ENCODE measurements at places on chromosomes 12 and 14.

- no peak for DNase-seq
Observed at GRCh38 chr14:100401792-100402191, 78.7 kb downstream of the SLC25A47 start.

DNA sequence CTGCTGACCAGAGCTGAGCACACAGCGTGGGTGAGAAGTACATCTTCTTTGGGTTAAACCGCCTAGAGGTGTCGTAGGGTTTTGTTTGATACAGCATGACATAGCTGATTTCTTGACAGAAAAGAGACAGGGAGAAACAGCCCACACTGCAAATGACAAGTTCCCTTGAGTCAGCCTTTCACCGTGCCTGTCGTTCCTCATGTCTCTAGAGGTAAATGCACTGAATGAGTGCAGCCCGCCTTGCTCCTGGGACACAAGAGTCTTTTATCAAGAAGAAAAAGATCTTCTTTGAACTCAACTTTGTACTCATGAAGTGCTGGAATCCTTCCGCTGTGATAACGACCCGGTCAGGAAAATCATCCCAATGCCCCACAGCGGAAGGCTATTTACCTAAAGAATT is 77.6 kb downstream of the TMEM132D start:
- no peak for DNase-seq

DNA sequence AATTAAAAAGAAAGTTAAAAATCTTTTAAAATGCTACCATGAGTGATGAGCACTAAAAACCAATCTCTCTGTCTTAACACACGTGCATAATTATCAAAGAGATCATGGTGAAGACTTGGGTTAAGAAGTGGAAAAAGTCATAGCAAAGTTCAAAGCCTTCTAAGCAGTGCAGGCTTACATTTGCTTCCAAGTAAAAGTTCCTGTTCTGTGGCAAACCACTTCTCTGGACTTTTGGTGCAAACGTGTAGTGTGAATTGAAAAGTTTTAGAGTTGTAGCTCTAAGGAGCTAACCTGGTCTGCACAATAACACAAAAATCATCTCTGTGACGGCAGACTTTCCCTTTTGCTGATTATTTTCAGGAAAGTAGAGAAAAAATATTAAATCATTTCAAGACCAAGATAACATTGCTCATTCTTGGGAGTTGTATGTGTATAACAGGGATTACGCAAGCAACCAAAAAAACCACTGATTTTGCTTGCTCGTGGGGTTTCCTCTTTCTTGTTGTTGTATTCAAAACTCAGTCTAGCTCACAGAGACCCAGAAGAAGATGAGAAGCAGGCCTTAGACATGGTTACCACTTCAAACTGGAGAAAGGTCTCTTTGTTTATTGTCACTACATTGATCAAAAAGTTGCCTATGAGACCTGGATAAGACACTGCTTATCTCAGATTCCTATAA is 2.3 kb upstream of the GLIPR1 start:
- DNase-seq, result peak; percentile 78

DNA sequence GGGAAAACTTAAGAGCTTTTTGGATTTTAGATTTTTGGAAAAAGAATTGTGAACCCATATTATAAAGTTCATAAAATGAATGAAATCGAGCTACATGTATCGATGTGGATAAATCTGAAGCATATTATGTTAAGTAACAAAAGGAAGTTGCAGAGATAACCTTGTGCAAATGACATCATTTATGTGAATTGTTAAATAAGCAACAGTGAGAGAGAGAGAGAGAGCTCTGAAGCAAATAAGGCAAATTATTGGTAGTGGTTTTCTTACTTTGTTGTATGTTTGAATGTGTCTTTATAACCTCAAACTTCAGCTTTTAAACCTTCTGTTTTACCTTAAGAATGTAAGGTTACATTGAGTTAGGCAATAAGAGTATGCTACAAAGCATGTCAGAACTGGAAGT is 78.8 kb downstream of the ERC1 start:
- no peak for DNase-seq

DNA sequence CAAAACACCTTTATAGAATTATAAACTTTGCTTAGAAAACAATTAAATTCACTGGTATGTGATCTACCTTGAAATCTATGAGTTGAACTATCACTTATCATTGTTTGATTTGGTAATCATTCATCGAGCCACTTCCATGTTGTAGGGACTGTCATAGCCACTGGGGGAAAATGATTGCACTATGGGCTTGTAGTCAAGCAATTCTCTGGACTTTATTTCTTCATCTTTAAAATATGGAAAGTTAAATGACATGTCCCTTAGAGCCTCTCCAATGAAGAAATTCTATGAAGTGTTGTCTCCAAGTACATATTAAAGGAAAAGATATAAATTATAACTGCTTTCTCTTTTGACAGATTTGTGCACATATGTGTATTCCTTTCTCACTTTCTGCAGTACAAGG is 97.3 kb downstream of the NELL2 start:
- no peak for DNase-seq

DNA sequence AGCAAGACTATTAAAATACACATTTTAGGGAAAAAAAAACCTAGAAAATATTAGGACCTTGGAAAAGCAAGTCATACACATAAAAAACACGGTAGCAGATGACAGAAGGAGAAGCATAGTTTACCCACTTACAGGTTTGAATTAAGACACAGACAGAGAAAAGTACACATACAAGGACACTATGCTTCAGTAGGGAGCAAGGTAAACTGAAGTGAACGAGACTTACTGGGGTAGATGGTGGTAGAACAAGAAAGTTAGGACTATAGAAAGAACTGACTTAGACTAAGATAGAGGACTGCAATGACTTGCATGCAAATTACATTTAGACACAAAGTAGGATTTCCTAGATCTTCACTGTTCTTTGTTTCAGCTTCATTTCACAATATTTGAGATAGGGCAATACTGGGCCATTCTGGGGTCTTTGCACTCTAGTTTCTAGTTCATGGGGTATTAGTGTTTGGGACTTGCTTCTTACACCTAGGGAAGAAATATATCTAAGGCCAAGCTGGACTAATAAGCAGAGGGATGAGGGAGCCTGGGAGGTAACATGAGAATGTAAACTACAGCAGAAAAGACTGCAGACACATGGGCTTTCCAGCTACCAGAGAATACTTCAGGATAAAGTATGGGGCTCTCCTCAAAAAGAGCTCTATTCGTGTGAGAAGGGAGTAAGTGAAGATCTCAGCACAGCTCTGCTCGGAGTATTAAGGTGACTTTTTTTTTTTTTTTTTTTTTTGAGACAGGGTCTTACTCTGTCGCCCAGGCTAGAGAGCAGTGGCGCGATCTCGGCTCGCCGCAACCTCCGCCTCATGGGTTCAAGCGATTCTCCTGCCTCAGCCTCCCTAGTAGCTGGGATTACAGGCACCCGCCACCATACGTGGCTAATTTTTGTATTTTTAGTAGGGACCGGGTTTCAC is 27.7 kb upstream of the STAC3 start:
- DNase-seq, result no peak

GRCh38 chr12:52522346-52523011 is 2.3 kb upstream of the KRT5 start:
- DNase-seq, result no peak

DNA sequence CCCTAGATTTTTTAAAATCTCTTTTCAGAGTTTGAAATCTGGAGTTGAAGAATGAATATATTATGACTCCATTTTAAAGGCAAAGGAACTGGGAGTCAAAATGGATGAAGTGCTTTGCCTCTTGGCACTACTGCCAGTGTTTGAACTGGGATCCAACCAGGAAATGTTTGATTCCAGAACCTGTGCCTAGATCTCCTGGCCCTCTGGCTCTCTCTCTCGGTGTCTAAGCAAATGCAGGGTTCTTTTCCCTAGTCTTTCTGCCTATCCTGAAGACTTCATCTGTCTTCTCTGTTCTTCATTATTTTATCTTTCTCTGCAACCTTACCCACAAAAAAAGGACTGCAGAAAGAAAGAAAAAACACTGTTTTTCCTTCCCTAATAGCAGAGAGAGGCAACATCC is 17.0 kb downstream of the BTG1 start:
- DNase-seq, result no peak

GRCh38 chr14:81990312-81990761 is 456.7 kb upstream of the SEL1L start:
- peak; percentile 22 for DNase-seq

GRCh38 chr12:128619263-128619662 is 204.5 kb downstream of the SLC15A4 start:
- no peak for DNase-seq

DNA sequence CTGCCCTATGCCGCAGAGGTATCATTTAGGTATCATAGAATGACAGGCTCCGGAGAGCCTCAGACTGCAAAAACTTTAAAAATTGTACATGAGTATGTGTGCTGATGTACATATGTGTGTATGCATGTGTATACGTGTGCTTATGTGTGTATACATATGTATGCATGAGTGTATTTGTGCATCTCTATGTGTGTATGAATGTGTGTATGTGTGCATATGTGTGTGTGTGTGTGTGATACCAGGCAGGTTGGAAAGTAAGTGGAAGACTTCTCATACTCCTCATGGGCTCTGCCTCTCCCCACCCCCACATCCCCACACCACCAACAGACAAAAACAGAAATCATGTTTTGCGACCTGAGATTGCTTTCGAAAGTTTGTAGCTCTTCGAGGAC is 621 bp upstream of the TMEM117 start:
- DNase-seq, result no peak

GRCh38 chr14:104390941-104391901 is 188.3 kb upstream of the C14orf180 start:
- DNase-seq, result no peak

GRCh38 chr12:46489951-46490388 is 117.4 kb upstream of the SLC38A2 start:
- DNase-seq, result no peak

DNA sequence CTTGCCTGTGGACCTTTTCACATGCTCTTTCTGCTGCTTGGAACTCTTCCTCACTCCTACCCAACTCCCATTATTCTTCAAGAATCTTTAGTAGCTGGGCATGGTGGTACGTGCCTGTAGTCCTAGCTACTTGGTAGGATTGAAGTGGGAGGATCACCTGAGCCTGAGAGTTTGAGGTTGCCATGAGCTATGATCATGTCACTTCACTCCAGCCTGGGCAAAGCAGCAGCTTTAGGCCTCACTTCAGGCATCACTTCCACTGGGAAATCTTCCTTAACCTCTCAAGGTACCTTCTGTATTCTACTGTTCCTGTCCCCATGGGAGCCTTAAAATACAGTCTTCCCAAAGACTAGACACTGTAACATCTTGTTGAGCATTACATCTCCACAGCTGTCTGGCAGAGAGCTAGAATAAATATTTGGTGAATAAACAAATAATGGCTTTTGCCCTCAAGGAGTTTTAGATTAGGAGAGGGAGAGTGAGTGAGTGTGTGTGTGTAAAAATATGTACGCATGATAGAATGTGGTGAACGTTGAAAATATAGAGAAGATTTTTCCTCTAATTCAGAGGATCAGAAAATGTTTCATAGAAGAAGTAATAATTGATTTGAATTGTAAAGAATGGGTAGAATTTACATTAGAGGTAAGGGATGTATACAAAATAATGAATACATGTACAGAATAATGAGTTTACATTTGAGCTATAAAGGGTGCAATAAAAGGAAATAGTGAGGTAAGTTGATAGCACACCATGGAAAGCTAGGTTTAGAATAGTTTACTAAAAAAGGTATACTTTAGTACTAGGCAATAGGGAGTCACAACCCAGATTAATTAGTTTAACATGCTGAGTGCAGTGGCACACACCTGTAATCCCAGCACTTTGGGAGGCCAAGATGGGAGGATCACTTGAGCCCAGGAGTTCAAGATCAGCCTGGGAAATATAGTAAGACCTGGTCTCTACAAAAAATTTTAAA is 29.2 kb upstream of the BMAL2 start:
- no peak for DNase-seq

GRCh38 chr12:110858848-110859247 is 12.1 kb downstream of the CCDC63 start:
- no peak for DNase-seq

GRCh38 chr12:115158816-115159215 is 474.8 kb upstream of the TBX3 start:
- DNase-seq, result no peak

GRCh38 chr12:64679487-64680001 is 69.2 kb downstream of the RASSF3 start:
- DNase-seq, result peak; percentile 85

DNA sequence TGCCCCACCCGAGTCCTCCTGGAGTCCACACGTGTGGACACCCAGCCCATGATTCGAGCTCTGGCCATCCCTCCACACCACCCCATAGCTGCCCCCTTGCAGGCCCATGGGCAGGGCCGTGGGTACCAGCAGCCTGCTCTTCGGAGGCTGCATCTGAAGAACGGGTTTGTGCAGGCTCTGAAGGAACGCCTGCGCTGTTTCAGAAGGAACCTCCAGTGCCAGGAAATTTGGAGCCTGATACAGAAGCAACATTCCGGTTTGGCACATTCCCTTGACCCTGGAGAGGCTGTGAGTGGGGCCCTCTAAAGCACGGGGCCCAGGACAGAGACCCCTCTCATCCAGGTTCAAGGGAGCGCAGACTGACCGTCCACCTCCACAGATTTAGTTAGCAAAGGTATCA is 57.0 kb downstream of the ZNF664 start:
- no peak for DNase-seq

DNA sequence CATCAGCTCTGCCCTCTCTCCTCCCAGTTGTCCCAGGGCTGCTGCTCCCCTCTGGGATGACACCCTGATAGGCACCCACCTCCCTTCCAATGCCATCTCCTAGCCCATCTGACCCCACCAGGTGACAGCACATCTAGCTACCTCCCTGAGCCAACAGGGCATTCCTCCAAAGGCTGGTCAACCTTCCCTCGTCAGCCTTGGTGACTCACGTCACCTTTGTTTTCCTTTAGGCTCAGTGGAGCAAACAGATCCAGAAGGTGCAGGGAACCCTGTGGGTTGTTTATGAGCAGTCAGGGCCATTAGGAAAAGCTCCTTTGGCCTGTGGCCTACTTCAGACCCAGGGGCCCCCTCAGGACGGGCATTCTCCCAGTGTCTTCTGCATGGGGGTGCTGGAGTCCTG is 32.4 kb downstream of the PIGH start:
- no peak for DNase-seq

DNA sequence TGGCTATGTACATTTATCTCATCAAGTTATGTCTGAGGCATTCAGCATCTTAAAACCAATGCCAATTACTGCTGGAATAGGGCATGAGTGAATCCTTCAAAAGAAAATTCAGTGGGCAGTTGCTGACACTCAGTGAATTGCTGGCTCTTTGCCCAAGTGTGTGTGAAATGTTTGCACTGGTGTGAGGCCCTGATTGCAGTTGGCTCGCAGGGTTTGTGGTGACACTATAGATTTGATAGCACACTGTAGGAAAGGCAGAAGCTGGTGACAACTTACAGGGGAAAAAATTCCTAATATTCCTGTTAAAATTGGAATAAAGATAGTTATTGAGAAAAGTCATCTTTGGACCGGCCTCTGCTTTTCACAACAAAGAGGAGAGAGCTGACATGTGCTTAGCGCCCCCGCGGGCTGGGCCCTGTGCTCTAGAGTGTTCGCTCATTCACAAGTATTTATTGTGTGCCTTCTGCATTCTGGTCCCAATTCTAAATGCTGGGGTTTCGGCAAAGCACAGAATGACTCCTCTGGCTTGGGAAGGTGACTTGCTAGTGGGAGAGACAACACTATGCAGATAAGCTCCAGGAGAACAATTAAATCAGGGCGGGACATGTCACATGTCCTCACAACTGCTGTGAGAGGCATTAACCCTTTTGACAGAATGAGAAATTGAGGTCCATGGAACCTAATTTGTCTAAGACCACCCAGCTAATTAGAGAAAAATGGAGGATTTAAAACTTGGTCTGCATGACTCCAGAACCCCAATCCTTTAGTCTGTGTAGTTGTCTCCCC is 418.7 kb downstream of the NPAS3 start:
- DNase-seq, result no peak

Data from stromal cell of bone marrow (primary cell).